ENCODE measurements at places on chromosomes 7 and 10.

- no peak for DNase-seq
Observed at GRCh38 chr10:51649064-51649463, 50.3 kb downstream of the CSTF2T start.

GRCh38 chr10:59176241-59177030, at the start of gene PHYHIPL:
TSS of gene PHYHIPL (plus strand) at chr10:59176643. CDS start at chr10:59176854, 211 bp downstream.
- no peak for DNase-seq

GRCh38 chr10:111030042-111030750, 46.6 kb upstream of the ADRA2A start:
- no peak for DNase-seq

DNA sequence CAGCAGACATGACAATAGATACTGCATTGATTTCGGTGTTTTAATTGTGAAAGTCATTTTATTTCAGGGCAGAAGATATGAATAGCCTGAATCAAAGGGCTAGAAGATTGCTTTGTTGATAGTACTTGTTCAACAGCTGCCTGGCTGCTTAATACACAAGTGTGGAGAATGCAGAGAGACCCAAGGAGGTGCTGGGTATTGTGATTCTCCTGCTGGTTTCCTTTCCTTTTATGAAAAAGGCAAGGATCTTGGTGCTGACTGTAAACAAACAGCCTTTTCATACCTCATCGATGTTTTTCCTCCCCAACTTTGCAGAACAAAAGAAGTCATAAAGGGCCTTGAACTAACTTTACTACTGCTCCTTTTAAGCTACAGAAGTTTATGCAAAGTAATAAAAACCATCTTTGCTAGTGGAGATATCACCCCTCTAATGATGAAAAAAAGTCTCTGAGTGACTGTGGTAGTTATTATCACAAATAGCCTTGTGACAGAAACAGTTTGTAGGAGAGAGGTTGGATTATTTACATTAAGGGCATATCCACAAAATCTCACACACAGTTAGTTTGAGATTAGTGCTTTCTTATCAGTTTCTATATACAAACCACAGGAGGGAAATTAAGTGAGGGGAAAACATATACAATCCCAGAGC, 800.0 kb downstream of the LRMDA start:
- no peak for DNase-seq

- no peak for DNase-seq
Observed at GRCh38 chr10:130416334-130417150, 280.4 kb downstream of the GLRX3 start.

- DNase-seq = no peak
Observed at GRCh38 chr10:35554036-35554435, 51.1 kb upstream of the GJD4 start.

- DNase-seq = no peak
Observed at GRCh38 chr7:98418271-98418635, 17.4 kb upstream of the BAIAP2L1 start.

GRCh38 chr7:153193144-153193595, 433.6 kb downstream of the ACTR3B start:
- DNase-seq = peak; percentile 42

Measured in NCI-H526 (cell line).